WTC11 (cell line): ENCODE measurements at places on chromosomes 7 and 10. TPM values are rescaled to one million over a fixed set of nuclear protein-coding genes. Genes with fewer than 3 reads are reported as not detected.

DNA sequence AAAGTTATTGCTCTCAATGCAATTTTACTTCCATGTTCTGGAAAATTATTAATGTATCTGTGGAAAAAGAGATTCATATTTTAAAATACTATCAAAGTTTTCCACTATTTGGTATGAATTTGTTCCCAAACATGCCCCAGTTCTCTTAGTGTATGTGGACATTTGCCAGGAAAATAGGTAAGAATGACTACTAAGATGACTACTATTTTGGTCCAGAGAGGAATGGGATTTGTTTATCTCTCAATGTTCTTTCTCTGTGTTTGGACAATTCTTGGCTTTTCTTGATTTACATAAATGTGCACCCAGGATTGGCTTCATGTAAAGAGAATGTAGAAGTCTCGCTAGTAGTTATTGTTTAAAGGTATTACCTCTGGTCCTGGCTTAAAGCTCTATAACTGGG, 60.3 kb upstream of the POT1 start:
- no peak for DNase-seq

- no peak for DNase-seq
Measured at GRCh38 chr7:46319841-46320240, 398.8 kb upstream of the IGFBP3 start.

The FANK1 gene
- total RNA-seq, result 1.8 to 3.4 TPM (median 2.8 TPM) in 3 replicates

The ZNF783 gene
- 9.9 to 12.1 TPM (median 12.0 TPM) in 3 replicates for total RNA-seq

- DNase-seq, result no peak
Measured at GRCh38 chr7:101754424-101755159, 62.8 kb upstream of the CUX1 start.

- DNase-seq, result no peak
Measured at GRCh38 chr10:69721690-69722310, 79.9 kb upstream of the COL13A1 start.

DNA sequence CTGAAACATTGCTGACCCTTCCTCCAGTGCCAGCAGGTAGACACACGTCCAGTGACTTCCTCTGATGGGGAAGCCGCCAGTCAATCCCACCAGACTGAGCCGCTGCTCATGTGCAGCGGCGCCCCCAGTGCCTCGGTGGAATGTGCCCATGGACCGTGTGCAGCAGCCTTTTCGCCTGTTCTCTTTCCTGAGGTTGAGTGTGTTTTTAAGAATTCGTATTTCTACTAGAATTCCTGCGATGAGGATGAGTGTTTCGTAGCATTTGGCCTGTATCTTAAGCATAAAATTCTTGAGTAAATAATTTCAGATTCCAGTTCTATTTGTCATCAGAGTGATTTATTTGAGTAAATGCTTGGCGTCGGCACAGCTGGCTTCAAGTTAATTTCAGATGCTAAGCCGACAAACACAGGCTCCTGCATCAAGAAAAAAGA, 35.4 kb downstream of the BNIP3 start:
- DNase-seq, result no peak
